ENCODE measurements at places on chromosomes 1 and 21.

DNA sequence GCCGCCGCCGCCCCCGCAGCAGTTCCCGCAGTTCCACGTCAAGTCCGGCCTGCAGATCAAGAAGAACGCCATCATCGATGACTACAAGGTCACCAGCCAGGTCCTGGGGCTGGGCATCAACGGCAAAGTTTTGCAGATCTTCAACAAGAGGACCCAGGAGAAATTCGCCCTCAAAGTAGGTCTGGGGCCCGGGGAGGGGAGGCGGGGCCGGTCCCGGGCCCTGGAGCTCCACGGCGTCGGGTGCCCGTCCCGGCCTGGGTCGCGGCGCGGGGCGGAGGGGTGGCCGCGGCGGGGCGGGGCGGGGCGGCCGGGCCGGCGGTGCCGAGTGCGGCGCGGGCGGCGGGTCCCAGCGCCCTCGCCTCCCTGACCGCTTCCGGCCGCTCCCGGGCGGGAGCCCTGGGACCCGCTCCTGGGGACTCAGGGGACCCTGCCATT is 646 bp downstream of the MAPKAPK2 start:
- DNase-seq, result no peak

DNA sequence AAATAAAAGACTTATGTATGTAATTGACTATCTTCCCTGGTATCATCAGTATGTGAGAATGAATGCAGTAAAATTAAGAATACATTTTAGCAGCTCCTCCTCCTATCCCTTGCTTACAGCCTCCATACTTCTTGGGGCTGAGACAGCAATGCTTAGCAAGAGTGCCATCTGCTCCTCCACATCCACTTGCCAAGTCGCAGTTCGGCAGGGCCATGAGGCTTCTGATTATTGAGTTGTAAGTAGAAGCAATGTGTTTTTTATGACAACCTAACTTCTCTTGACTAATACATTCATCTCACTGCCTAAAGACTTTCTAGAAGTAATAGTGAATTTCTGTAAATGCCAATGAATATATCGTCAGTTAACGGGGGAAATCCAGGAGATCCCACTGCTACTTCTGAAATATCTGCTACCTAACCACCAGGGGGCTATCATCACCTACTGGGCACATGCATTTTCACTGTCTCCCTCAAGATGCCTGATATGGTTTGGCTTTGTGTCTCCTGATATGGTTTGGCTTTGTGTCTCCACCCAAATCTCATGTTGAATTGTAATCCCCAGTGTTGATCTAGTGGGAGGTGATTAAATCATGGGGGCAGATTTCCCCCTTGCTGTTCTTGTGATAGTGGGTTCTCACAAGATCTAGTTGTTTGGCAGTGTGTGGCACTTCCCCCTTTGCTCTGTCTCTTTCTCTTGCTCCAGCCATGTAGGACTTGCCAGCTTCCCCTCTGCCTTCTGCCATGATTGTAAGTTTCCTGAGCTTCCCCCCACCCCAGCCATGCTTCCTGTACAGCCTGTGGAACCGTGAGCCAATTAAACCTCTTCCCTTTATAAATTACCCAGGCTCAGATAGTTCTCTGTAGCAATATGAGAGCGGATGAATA is 59.6 kb downstream of the EXTL2 start:
- DNase-seq, result peak; percentile 80

DNA sequence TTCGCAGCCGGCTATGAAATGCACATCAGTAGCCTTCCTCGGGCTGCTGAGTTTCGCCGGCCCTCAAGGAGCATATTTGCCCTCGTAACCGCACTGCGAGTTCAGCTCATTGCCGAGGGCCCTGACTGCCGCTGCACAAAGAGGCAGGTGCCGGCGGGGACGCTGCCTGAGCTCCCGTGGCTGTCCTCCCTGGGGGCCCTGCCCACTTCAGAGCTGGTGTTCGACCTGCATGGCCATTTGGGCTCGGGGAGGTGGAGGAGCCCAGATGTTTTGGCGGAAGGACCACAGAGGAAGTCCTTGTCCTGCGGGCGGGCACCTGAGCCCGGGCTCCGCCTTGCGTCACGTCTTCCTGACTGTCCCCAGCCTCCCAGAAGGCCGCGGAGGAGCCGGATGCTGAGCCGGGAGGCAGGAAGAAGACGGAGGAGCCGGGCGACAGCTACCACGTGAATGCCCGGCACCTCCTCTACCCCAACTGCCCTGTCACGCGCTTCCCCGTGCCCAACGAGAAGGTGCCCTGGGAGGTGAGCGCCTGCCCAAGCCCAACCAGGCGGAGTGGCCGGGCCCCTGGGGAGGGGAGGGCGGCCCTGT is 29.9 kb upstream of the LRRC3 start:
- DNase-seq, result no peak

- no peak for DNase-seq
Measured at GRCh38 chr1:26862781-26863684, at the start of gene SFN. TSS of gene SFN (plus strand) at chr1:26863149. CDS start at chr1:26863213, 64 bp downstream.

GRCh38 chr1:236066054-236066453 is 1.2 kb upstream of the NID1 start:
- no peak for DNase-seq

DNA sequence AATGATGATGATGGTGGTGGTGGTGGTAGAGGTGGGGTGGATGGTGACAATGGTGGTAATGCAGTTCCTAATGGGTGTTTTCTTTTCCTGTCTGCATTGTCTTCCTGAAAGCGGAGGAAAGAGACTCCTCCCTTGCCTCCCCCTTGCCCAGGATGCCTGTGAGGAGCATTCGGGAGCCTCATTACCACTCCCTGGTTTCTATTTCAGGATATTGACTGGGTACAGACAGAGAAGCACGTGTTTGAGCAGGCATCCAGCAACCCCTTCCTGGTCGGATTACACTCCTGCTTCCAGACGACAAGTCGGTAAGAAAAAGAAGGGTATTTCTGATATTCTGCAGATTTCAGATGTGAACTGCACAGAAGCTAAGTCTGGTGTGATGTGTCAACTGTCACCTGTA is 38.8 kb downstream of the FAAP20 start:
- no peak for DNase-seq

DNA sequence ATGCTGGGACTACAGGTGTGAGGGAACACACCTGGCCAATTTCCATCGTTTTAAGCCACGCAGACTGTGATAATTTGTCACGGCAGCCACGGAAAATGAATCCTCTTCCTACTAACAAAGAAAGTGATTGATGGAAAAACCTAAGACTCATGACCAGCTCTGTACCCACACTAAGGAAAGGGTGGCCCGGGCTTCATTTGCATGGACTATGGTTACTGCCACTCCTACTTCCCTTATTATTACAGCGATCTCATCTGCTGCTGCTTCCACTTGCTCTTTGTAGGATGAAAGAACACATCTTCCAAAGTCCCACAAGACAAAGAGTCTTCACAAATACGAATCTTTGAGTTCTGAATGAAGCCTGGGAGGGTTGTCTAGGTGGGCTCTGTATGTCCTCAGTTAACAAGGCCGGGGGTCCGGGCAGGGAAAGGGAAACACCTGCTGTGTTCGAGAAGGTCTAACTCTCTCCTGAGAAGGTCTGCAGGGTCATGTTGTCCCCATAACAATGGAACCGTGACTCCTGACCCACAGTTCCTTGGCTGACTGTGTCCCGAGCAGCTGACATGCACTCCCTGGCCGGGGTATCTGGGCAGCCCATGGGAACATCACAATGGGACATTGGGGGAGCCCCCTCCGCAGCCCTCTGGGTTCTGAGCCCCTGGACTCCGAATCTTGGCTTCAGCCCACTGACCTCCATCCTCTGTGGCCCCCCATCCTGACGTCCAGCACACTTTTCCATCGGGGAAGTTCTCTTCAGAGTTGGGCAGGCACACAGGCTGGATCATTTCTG is 13.3 kb upstream of the TFF1 start:
- DNase-seq, result no peak

- DNase-seq, result peak; percentile 23
Measured at GRCh38 chr1:116667575-116668105, at the start of gene IGSF3. TSS of gene IGSF3 (minus strand) at chr1:116667733. CDS start at chr1:116666326, 1,407 bp downstream.

DNA sequence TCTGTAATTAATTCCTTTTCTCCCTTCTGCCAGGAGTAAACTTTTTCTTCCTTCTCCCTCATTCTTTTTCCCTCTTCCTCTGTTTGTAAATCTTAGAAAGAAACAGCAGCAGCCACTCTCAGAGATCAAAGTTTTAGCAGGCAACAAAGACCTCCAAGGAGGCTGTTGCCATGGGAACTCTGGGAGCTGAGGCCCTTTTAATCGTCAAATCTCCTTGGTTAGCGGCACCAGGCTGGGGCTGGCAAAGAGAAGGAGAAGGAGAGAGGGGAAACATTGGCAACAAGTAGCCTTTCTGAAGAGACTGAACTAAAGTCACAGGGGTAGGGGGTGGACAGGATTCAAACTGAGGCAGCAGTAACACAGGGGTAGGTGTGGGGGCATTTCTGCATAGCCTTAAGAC is 25.2 kb downstream of the ILDR2 start:
- no peak for DNase-seq

DNA sequence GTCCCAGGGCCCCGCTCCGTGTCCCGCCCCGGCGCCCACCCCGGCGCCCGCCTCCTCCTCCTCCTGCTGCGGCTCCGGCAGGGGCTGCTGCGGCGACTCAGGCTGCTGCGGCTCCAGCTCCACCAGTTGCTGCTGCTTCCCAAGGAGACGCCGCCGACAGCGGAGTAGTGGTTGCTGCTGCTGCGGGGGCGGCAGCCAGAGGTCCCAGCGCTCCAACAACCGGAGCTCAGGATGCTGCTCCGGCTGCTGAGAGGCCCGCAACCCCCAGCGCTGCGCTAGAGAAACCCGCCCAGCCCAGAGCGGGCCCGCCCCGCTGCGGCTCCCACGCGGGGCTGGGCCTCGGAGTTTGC is 1.1 kb downstream of the CRCT1 start:
- DNase-seq, result no peak

DNA sequence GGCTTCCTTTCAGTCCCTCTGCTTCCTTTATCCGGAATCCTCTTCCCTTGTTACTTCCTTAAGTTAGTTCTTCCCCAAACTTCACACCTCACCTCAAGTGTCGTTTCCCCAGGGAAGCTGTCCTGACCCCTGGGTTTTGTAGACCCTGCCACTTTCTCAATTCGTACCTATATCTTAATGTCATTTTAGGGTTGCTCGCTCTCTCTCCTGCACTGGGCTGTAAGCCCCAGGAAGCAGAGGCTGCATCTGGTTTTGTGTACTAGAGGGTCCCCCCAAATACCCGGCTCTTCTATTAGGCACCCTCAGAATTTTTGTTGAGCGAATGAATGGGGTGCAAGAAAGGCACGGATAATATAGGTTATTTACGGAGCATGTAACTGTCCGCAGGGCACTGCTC is 603 bp upstream of the OPRD1 start:
- DNase-seq, result no peak

DNA sequence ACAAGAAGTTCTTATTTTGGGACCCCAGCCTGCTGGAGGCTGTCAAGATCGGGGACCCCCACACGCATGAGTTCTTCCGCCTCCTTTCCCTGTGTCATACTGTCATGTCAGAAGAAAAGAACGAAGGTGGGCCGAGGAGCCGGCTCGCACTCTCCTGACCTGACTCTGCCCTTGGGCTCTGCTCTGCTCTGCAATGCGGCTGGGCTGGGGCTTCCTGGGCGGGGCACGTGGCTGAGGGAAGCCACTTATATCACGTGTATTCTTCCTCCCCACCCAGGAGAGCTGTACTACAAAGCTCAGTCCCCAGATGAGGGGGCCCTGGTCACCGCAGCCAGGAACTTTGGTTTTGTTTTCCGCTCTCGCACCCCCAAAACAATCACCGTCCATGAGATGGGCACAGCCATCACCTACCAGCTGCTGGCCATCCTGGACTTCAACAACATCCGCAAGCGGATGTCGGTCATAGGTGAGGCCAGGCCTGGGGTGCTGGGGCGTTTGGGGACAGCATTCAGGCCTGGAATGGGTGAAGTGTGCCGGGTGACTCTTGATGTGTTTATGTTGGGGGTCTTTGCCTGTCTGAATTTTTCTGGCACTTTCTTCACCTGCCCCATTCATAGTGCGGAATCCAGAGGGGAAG is 17.6 kb downstream of the ATP8B2 start:
- DNase-seq, result no peak

DNA sequence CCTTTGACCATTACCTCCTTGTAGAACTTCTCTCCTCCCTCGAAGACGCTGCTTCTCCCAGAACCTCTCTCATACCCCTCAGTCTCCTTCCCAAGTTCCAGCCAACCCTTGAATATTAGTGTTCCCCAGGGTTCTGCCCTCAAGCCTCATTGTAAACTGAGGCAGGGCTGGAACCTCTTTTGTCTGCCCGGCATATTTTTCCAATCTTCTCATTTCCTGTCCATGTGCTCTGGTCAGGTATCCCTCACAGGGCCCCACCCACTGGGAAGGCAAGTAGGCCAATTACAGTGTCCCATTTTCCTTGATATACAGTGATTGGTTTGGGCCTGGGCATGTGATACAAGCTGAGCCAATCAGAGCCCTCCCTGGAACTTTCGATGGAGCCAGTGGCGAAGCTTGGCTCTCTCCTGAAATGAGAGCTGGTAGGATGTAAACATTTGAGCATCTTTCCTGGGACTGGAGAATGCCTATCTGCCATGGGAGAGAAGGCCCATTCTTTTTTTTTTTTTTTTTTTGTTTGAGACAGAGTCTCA is 57.1 kb upstream of the ID3 start:
- no peak for DNase-seq
